ENCODE measurements at places on chromosomes 13 and 19.

- no peak for DNase-seq
Observed at GRCh38 chr13:51942189-51942588, 69.1 kb downstream of the ATP7B start.

- DNase-seq, result no peak
Observed at GRCh38 chr13:49314344-49314882, 66.7 kb downstream of the CDADC1 start.

- DNase-seq, result no peak
Observed at GRCh38 chr13:108495646-108496361, 133.6 kb upstream of the MYO16 start.

GRCh38 chr19:16216744-16217670 is 19.3 kb downstream of the AP1M1 start:
- DNase-seq, result no peak

DNA sequence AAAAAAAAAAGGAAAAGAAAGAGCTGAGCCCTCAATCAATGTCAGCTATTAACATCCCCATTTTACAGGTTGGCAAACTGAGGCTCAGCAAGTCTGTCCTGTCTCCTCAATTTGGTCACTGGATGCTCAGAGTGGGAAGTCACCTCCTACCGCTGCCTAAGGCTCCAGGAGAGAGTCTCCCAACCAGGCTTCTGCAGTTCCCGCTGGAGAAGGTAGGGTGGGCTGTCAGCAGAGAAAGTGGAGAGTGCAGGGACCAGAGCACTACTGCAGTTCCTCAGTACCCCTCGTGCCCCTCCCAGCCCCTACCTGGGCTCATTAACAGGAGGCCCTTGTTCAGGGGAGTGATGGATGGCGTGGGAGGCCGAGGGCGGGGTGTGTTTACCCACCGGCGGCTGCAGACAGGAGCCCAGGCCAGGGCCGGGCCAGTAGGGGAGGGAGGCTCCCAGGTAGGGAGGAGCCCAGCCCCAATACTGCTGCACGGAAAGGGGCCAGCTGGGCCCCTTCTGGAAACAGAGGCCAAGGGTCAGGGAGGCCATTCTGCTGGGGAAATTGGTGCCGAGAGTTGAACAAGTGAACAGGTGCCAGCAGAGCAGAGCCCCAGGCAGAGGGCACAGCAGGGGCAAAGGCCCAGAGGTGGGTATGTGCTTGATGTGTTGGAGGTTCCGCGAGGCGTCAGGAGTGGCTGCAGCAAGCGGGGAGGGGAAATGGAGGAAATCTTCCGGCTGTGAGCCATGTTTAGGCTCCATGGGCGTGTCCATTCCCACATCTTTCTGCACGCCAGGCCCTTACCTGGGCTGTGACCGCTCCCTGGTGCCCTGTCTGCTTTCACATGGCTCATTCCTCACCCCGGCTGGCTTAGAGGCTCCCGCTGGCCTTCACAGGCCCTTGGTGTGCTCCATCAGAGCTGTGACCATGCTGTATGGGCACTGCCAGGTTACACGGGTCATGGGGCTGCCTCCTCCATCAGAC is 7.6 kb upstream of the COMP start:
- no peak for DNase-seq

Measured in stimulated activated CD4-positive, alpha-beta T cell treated with anti-CD3 and anti-CD28 coated beads, Interleukin-15, amount 100 ng/mL, for 1 hour (primary cell).